ENCODE measurements at places on chromosomes 1 and 21.

GRCh38 chr1:241810769-241811405, 37.1 kb upstream of the EXO1 start:
- no peak for DNase-seq

DNA sequence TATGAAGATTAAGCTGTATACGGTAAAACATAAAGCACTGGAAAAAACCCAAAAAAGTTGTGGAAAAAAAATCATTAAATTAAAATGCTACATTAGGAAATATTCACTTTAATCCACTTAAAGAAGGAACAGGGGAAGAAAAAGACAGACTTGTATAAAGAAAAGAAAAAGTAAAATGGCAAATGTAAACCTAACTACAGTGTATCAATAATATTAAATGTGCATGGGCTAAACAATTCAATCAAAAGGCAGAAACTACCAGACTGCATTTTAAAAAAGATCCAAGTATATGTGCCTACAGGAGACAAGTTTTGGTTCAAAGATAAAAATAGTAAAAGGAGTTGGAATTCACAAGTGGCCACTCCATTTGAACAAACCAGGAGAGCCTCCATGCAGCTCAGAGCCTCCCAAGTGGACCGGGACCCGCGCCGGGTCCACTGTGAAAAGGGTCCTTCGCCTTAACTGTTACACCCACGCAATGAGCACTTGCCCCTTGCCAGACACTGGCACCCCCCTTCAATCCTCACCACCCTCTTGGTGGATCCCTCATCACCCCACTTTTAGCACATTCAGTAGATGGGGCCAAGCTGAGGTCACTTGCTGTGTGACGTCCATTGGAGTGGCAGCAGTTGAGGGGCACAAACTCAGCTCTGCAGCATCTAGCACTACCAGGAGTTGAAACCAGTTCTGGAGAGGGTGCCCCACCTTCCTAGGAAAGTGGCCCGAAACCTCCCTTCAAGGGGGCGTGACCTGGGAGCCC, 898 bp downstream of the C1orf174 start:
- no peak for DNase-seq

GRCh38 chr1:119898981-119899720, 2.8 kb upstream of the ADAM30 start:
- no peak for DNase-seq

DNA sequence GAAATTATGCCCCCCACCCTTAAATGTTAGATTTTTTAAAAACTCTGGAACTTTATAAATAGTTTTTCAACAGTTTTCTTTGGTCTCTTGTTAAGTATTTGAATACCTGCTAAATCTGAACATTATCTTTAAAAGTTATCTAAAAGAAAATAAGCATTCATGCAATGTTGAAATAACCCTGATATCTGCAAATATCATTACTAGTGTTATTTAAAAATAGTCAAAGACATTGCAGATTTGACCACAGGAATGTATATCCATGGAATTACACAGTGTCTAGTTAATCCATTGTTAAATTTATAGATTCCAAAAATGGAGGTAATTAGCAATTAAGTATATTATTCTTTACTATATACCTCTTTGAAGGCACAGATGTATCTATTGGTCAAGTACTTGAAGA, 42.0 kb downstream of the PRRX1 start:
- no peak for DNase-seq

GRCh38 chr21:36035381-36035791, 24.9 kb downstream of the SETD4 start:
- DNase-seq, result no peak

DNA sequence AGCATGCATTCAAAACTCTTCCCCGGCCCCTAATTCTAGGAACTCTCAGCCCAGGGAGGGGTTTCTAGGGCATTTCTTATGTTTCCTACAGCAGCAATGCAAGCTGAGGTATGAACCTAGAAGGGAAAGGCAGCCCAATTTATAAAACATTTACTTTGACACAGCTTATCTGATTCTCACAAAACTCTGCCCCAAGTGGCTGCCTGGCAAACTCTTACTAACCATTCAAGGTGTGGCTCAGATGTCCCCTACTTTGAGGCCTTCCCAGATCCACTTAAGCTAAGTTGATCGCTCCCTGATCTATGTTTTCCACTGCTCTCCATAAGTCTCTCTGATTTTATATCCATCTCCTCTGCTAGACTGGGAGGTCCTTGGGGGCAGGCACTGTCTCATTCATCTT, 35.4 kb downstream of the AK2 start:
- DNase-seq, result no peak

- no peak for DNase-seq
Observed at GRCh38 chr1:89484092-89485038, 40.3 kb upstream of the LRRC8B start.

DNA sequence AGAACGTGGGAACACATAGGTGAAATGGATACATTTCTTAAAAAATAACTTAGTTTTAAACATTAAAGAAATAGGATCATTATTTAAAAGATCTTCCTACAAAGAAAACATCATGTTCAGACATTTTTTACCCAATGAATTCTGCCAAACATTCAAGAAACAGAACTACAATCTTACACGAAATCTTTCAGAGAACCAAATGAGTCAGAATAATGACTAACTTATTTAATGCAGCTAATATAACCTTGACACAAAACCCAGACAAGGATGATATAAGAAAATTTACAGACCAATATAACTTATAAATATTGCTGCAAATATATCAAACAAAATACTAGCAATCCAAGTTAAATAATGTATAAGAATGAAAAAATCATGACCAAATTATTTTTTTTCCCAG, 220.1 kb upstream of the KCNK2 start:
- DNase-seq, result no peak

DNA sequence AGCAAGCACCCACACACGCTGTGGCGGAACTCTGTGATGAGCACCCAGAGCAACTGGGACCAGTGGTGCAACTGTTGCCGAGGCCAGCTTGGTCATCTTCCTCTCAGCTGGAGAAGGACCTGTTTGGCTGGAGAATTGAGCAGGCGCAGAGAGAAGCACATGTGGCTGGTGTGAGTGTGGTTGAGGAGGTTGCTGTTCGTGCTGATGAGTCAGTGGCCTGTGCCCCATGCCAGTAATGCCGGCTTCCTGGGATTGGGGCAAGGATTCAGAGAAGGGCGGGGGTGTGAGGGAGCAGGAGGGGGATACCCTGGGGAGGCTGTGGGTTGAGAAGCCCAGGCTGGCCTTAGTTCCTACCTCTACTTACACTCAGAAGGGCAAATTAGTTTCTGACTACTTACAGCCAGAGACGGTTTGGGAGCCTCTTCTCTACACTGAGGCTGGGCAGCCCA, 57.5 kb upstream of the EPS8L3 start:
- no peak for DNase-seq

GRCh38 chr1:160186729-160187128, 3.6 kb upstream of the CASQ1 start:
- no peak for DNase-seq

DNA sequence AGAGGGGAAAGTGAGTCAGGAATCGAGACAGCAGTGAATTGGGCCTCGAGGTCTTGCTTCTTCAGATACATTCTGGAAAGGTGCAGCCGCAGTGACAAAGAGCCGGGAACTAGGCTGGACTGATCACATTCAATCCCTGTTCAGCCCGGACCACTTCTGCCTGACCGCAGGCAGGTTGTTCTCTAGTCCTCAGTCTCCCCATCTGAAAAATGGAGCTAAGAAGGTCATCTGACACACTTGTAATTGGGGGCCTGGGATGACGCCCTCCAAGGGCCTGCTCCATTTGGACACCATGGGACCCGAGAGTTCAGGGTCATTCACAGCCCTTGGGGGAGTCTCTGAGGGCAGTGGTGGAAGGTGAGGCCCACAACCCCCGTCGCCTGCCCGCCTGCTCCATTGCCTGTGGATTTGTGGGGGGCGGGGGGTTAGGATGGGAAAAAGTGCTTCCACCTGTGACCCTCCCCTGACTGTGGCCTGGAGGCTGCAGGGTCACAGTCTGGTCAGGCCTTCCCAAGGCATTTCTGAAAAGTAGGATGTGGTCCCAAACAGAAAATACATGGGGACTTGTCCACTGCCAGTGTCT, 87.9 kb upstream of the CSF3R start:
- no peak for DNase-seq

DNA sequence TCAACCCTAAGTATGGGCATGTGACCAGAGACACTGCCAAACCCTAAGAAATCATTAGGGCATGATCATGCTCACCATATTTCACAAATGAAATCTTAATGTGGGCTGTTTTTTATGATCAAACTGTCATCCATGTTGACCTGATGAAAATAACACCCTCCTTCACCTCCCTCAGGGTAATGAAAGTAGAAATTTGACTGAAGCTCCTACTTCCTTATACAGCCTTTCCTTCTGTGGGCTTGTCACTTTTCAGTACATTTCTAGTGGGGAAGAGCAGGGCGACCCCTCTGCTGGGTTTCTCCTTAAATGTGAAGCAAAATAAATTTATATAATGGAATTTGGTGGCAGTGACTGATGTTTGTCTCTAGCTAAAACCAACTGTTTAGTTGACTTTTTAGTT, 25.9 kb downstream of the IVNS1ABP start:
- no peak for DNase-seq

DNA sequence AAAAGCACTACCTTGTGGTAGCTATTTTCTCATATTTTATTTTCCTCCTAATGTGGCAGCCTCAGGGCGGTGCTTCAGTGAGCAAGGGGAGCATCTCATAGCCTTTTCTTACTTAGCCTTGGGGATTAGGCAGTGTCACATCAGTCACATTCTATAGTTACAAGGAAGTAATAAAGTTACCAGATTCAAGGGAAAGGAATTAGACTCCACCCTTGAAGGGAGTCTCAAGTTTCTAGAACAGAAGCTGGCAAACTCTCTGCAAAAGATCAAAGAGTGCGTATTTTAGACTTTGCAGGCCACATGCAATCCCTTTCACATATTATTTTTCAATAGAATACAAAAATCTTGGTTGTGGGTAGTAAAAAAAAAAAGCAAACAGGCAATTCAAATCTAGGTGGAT, 350.4 kb downstream of the AMY1C start:
- DNase-seq, result no peak

DNA sequence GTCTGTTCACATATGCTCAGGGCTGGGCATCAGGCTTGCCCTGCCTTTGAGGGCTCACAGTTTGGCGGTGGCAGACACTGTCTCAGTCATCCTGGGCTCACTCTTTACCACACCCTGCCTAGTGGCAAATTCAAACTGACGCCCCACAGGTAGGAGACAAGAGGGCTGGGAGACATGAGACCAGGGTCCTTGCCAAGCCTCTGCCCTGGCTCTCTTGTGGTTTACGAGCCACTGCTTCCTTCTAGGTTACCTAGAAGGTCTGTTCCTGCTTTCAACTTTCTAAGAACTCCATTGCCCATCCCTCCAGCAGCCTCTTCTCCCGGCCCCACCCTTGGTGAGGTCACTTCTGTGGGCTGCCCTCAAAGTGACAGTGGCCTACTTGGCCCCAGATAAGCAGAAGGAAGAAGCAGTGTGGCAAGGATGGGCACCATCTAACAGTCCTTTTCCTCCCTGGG, 10.5 kb downstream of the KIF21B start:
- DNase-seq, result no peak

GRCh38 chr1:115323366-115324004, 14.6 kb downstream of the NGF start:
- no peak for DNase-seq

DNA sequence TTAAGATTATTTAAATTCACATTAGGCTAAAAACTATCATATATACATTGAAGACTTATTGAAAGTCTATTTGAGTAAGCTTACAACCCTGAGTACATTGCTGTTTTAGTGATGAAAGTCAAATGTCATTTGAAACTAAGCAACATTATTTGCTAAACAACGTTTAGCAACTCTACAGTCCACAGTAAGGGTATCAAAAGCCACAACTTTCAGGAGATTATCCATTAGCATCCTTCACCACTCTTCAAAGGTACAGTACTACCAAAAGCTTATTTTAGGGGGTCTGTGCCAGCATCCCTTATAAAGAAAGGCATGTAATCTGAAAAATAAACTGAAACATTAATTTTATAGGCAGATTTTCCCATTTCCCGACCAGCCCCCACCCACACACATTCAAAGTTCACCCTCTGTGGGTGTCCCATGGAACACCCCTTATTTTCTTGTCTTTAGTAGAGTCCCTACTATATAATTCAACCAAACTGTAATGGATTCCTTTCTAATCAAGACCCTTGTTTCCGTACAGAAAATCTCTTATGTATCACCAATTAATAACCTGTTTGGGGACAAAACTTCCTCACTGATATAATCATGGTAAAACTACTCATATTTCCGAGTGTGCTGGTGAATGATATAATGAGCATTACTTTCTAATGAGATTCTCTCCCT, 11.0 kb downstream of the SFPQ start:
- DNase-seq, result no peak

GRCh38 chr1:53166912-53167311, 24.5 kb upstream of the SLC1A7 start:
- no peak for DNase-seq

DNA sequence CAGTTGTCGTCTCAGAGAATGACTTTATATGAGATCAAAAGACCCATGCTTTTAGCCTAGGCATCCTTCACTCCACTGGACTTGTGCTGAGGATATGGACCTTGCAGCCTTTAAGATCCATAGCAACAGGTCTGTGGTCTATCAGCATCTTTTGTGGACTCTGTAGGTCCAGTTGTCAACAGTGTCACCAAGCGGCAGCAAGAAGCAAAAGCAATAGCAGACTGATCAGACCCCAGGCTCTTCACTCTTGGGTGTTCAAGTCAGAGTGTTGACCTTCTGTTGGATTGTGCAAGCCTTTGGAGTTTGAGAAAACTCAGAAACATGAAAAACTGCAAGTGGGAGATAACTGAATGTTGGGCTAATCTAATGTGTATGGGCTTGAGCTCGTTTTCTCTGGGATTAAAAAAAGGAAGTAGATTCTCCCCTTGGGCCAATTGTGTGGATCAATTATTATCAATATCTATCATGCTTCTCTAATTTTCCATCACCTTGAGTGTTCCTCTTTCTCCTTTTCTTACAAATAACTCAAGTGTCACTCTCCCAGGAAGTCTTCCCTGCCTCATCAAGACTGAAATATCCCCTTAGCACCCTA, 144.2 kb downstream of the LYPLAL1 start:
- DNase-seq, result peak; percentile 13

GRCh38 chr1:2151911-2152310, 42.7 kb downstream of the FAAP20 start:
- DNase-seq, result no peak

- DNase-seq, result no peak
Observed at GRCh38 chr1:155999964-156000363, 20.8 kb downstream of the SSR2 start.

GRCh38 chr1:103986792-103987191, 237.1 kb downstream of the AMY1C start:
- no peak for DNase-seq
